ENCODE measurements at places on chromosomes 1 and 21. TPM values are rescaled to one million over a fixed set of nuclear protein-coding genes. Genes with fewer than 3 reads are reported as not detected.
A peak's percentile ranks its signal among the peaks of the same experiment; 100 is the strongest.

- peak; percentile 51 for DNase-seq
Measured at GRCh38 chr1:31939484-31940329, 1.5 kb upstream of the PTP4A2 start.

GRCh38 chr1:9078752-9079500 is 9.5 kb upstream of the SLC2A5 start:
- no peak for DNase-seq

GRCh38 chr1:114286179-114286578 is 132.5 kb upstream of the SYT6 start:
- DNase-seq: no peak

- DNase-seq: peak; percentile 86
Measured at GRCh38 chr1:226125097-226125630, 61.4 kb downstream of the ACBD3 start.

- DNase-seq: peak; percentile 81
Measured at GRCh38 chr21:38804789-38805327, 871 bp upstream of the ETS2 start.

- no peak for DNase-seq
Measured at GRCh38 chr1:55580845-55581332, 365.7 kb upstream of the USP24 start.

DNA sequence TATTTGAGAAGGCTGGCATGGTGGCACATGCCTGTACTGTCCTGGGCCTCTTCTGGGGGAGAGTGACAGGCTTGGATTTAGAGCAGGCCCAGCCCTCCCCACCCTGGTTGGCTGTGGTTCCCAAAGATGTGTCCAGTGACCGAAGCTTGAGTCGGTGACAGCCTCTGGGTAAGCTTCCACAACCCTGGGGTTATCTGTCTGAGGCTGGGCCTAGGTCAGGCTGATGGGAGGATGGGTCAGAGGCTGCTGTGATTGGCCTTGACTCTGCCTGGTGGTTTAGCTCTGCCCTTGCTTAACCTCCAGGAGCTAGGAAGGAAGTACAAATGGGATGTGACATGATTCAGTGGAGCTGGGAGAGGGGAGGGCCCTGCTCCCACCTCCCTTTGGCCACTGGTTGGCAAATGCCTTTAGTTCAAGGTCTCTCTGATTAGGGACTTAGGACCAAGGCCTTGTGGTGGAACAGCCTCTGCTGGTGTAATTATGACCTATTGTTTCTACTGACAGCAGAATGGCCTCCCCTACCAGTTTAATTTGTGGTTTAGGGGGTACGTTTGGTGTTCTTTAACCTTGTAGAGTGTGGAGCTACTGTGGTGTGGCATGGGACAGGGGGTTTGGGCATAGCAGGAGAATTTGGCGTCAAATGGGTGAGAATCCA is 16.6 kb downstream of the NUDC start:
- no peak for DNase-seq

GRCh38 chr1:36650200-36651065 is 167.7 kb upstream of the CSF3R start:
- DNase-seq: peak; percentile 35

DNA sequence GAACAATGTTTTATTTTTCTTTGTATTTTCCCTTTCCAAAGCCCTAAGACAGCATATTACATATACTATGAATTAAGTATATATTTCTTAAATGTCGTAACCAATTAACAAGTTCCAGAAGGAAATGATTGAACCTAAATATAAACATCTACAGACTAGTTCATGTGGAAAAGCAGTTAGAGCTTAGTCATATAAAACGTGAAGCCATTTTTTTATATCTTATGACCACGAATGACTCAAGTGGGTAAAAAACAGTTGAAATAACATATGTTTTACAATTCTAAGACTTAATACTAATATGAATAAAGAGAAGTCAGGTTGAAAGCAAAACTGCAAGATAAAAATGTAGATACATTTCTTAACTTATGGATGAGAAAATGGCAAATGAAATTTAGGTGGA is 307.3 kb downstream of the BRINP3 start:
- no peak for DNase-seq

DNA sequence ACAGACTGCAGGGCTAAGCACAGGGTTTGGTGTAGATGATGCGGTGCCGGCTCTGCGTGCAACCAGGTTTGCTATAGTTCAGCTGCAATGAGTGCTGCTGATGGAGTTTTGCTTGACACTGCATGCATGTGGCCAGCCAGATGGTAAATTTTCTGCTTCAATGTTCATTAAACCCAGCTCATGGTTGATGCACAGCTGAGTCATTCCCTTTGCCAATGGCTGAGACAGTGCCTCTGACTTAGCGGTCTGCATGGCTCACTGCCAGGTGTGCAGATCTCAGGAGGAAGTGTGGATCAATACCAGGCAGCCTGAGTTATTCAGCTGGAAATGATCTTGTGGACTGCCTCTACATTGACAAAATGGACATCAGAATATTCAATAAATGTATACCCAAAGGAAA is 172.7 kb upstream of the ZP4 start:
- DNase-seq: peak; percentile 44

DNA sequence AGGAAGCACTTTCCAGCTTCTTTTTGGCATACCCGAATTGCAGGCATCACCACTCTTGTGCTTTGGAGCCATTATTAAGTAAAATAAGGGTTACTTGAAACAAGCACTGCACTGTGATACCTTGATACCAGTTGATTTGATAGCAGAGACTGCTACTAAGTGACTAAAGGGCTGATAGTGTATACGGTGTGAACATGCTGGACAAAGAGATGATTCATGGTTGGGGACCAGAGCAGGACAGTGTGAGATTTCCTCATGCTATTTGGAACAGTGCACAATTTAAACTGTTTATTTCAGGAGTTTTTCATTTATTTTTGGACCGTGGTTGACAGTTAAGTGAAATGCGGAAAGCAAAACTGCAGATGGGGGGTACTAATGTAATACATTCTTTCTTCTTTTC is 9.9 kb downstream of the RPS27 start:
- DNase-seq: no peak

DNA sequence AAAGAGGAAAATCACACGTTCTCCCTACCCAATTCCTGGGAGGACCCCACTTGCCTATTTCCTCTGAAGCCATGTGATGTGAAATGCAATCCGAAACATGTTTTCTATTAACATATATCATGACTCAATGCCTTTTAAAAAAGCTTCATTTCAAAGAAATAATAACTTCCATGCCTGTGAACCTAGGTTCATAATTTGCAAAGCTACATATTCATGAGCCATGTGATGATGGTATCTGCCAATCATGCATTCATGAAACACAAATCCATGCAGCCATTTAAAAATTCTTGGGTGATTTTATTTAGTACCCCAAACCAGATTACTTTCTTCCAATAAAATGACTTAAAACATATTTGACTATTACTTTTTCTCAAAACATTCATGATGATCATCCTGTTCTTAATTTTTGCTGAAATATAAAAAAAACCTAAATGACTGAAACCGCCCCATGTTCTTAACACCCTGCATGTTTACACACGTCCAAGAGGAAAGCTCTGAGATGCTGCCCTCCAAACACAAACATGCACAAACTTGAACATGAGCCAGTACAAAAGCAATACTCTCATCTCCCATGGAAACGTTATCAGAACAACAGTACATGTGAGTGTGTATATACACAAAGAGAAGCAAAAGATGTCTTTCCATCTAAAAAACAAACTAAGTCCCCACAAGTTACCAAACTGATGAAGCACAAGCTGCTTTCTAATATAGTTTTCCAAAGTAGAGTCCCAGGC is 140.1 kb downstream of the TGFBR3 start:
- DNase-seq: peak; percentile 71

GRCh38 chr1:33338440-33339211 is 17.7 kb upstream of the A3GALT2 start:
- peak; percentile 79 for DNase-seq

DNA sequence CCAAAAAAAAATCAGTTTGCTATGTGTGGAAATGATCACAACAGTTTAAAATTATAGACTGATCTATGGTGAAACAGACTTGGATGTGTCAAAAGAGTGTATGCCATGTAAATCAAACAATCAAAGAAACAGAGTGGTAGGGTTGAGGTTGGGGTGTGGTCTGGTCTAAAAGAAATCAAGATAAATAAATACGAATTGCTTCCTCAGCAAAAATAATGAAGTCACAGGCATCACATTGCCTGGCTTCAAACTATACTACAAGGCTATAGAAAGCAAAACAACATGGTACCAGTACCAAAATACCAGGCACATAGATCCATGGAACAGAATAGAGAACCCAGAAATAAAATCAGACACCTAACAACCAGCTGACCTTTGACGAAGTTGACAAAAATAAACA is 1796.9 kb downstream of the NCAM2 start:
- no peak for DNase-seq

GRCh38 chr21:33849834-33850233 is 65.8 kb downstream of the ATP5PO start:
- DNase-seq: no peak

DNA sequence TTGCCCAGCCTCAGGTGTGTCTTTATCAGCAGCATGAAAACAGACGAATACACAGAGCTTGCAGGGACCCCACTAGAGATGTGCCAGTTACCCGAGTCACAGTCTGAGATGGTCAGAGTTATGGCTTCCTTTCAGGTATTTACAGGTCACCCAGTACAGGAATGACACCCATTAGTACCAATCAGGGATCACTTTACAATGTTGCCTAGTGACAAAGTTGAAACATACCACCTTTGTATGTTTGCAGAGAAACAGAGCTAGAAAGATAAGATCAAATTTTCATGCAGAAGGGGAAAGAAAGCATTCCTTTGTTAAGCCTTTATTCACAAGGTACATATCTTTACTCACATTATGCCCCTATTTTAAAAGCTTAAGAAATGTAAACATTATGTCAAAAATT is 137.6 kb downstream of the RGS7 start:
- no peak for DNase-seq

DNA sequence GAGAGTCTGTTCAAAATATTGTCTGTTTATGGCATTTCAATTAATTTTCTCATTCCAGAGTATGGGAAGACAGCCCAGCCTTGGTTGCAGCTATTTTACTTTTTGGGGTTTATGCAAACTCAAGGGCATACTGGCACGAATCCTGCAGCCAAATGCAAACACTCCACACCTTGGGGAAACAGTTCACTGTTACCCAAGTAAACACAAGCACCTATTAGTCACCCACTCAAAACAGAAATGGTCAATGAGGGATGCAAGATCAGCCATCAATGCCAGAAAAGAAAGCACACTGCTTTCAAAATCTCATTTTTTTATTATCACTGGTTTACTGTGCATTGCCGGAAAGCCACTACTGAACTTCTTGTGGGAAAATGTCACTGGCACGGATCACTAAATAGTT is 170.6 kb downstream of the RUNX1 start:
- no peak for DNase-seq

GRCh38 chr21:25031750-25032149 is 575.5 kb downstream of the MRPL39 start:
- peak; percentile 88 for DNase-seq

- no peak for DNase-seq
Measured at GRCh38 chr1:58844176-58844575, 60.3 kb upstream of the JUN start.

GRCh38 chr21:41997657-41998056 is 12.5 kb downstream of the ZBTB21 start:
- no peak for DNase-seq

DNA sequence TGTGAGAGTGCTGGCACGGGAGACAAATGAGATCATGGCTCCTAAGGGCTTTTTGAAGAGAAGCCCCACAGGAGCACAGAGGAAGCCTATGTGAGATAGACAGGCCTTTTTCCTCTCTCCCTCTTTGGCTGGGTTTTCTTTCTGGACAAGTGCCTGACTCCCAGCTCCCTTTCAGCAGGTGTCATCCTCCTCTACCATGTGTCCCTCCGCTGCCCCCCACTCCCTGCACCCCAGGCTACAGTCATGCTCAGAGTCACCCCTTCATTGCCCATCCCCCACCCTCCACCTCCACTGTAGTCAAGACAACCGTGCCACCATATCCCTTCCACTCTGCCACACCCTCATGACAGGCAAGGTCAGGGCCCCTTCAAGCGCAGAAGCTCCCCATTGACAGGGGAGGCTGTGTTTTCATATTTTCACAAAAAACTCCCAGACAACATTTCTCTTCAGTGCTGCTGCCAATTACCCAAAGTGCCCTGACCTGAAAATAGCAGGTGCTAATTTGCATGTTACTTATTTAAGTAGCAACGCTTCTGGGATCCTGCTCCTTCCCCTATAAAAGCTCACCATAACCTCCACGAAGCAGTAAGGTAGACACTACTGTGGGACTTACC is 92.1 kb upstream of the IPO9 start:
- no peak for DNase-seq

- DNase-seq: no peak
Measured at GRCh38 chr1:16356867-16357266, 4.6 kb upstream of the FBXO42 start.

- DNase-seq: no peak
Measured at GRCh38 chr1:196779093-196779492, 4.5 kb downstream of the CFHR3 start.

- DNase-seq: no peak
Measured at GRCh38 chr1:53715478-53715877, 23.5 kb downstream of the GLIS1 start.

- no peak for DNase-seq
Measured at GRCh38 chr1:10815858-10816195, 19.4 kb upstream of the CASZ1 start.

- DNase-seq: no peak
Measured at GRCh38 chr1:105678334-105678733, 1378.1 kb upstream of the PRMT6 start.

DNA sequence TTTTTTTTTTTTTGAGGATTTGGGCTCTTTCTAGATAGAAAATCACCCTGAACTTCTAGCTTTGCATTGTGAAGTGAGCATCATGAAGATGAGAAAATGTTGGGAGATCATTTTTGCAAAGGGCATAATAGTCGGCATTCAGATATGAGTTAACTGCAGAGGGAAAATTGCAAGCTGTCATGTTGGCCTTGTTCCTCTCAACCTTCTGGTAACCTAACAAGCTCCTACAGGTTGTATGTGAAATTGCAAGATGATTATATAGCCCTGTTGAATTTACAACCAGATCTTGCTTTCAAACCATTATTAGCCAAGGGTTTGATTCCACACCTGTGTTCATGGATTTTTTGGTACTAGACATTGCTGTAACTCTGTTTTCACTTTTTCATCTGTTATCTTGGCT is 2.2 kb downstream of the ELOA start:
- peak; percentile 15 for DNase-seq

OBSCN gene
- 375 TPM for polyA plus RNA-seq

FCMR gene
- polyA plus RNA-seq: 1.1 TPM

CDKN2C gene
- polyA plus RNA-seq: 18.6 TPM

WARS2 gene
- polyA plus RNA-seq: 23.9 TPM

C4BPA gene
- not detected for polyA plus RNA-seq

CHI3L1 gene
- polyA plus RNA-seq: 1.0 TPM

KLF17 gene
- polyA plus RNA-seq: not detected

TEX50 gene
- not detected for polyA plus RNA-seq

SLC6A9 gene
- polyA plus RNA-seq: 5.5 TPM

SPATA45 gene
- polyA plus RNA-seq: not detected

SLC9C2 gene
- not detected for polyA plus RNA-seq
